Fibroblast of mammary gland (primary cell): ENCODE measurements at places on chromosomes 1 and 21.

- DNase-seq = peak; percentile 43
Observed at GRCh38 chr1:209190591-209191261, 392.8 kb upstream of the CAMK1G start.

- DNase-seq = no peak
Observed at GRCh38 chr21:19013916-19014315, 610.3 kb upstream of the TMPRSS15 start.

- DNase-seq = no peak
Observed at GRCh38 chr1:67608661-67609576, 76.1 kb upstream of the GADD45A start.

GRCh38 chr21:29465546-29465945, 166.8 kb downstream of the BACH1 start:
- no peak for DNase-seq

- no peak for DNase-seq
Observed at GRCh38 chr1:6424619-6425593, at the start of gene ESPN. Gene ESPN (plus strand): TSS chr1:6424776. CDS start chr1:6424956, 180 bp downstream.

GRCh38 chr1:2962946-2963345, 58.3 kb upstream of the ACTRT2 start:
- DNase-seq = no peak

DNA sequence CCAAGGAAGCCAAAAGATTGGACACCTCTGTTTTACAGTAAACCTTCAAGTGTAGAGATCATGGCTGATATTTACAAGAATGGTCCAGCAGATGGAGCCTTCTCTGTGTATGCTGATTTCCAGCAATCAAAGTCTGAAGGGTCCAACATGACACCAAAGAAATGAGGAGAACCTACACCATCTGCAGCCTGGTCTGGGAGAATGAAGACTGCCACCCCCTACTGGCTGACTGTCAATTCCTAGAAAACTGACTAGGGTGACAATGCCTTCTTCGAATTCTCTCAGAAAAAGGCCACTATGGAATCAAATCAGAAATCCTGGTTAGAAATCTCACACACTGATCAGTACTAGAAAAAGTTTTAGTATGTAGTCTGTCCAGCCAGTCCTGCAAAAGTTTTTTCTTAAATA, 83.3 kb downstream of the CDC42BPA start:
- peak; percentile 76 for DNase-seq

DNA sequence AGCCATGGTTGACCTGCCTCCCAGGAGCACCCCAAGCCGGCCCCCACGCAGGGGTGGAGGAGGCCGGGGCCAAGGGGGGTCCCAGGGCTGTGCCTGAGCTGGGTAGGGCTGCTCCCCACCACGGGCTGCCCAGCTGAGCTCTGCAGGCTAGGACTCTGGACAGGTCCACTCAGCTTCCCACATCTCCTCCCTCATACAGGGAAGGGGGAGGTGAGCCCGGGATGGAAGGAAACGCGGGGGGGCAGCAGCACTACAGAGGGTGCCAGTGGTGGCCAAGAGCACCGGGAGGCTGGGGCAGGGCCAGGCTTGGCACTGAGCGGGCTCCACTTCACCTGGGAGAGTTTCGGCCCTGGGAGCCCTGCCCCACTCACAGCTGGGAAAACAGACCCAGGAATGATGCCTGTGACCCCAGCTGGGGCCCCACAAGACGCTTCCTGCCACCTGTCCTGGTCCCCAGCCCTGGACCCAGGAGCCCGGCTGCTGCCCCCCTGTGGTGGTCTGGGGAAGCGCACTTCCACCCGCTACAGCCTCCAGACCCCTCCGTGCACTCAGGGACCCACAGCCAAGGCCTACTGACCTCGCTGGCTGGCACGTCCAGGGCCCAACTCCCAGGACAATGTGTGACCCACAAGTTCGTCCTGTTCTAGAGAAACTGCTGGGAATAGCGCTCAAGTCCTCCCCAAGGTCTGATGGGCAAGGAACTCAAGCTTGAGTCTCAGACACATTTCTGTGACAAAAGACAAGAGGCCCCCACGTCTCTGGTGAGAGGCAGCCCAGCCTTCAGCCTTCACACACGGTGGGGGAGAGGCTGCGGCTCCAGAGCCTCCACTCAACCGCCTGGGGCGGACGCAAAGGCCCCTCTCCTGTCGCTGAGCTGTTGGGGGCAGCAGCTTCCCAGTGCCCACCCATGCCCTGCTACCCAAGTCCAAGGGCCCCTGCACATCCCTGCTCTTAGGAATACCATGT, 3.0 kb downstream of the AURKAIP1 start:
- peak; percentile 44 for DNase-seq
